ENCODE measurements at places on chromosomes 6 and 20. TPM values are rescaled to one million over a fixed set of nuclear protein-coding genes. Genes with fewer than 3 reads are reported as not detected.

SLC22A16 gene
- not detected for total RNA-seq

HCRTR2 gene
- total RNA-seq = not detected

GRCh38 chr20:9550871-9551270, 36.5 kb downstream of the LAMP5 start:
- DNase-seq = no peak

SCRT2 gene
- total RNA-seq = not detected

- DNase-seq = no peak
Observed at GRCh38 chr6:159988983-159989454, 20.1 kb downstream of the IGF2R start.

DNA sequence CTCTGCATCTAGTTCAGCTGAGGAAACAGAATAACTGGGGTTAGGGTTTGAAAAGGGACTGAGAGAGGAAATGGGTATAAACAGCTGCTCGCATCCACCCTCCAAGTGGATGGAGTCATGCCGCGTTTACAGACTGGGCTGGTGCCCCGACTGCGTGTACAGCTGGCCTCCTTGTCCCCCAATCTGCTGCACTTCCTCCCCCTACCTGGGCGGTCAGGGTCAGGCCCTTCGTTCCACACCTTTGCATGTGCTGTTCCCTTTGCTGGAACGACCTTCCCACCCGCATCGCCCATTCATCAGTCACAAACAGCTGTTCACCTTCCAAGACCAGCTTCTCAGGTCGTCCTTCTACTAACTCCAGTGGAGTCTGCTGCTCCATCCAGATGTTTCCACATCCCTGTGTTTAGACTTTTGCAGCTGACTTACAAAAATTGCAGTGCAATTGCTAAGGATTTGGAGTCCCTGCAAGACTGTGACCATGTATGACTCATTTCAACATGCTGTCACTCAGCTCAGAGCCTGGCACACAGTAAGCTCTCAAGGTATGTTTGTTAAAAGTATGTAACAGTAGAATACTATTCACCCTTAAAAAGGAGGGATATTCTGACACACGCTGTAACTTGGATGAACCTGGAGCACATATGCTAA, 129.3 kb downstream of the DTNBP1 start:
- no peak for DNase-seq

SIRPB2 gene
- not detected for total RNA-seq
